Lower lobe of right lung (tissue), 2 donors: ENCODE measurements at places on chromosomes 4 and X. TPM values are rescaled to one million over a fixed set of nuclear protein-coding genes. Genes with fewer than 3 reads are reported as not detected.

SORBS2 gene
- 49.3 TPM for total RNA-seq

CFP gene
- total RNA-seq, result 24.8 TPM

CSN1S1 gene
- total RNA-seq, result not detected

PRDM5 gene
- 14.8 TPM for total RNA-seq

SSX4B gene
- total RNA-seq, result not detected

SORCS2 gene
- 5.8 TPM for total RNA-seq

PLXNB3 gene
- 4.6 TPM for total RNA-seq

ARMCX4 gene
- 14.3 TPM for total RNA-seq

GASK1B gene
- total RNA-seq, result 22.7 TPM

C4orf36 gene
- total RNA-seq, result 1.6 TPM

IL21 gene
- not detected for total RNA-seq

GRIA3 gene
- total RNA-seq, result 0.47 TPM

EREG gene
- total RNA-seq, result 1.1 TPM

GNRHR gene
- not detected for total RNA-seq

GUCY1B1 gene
- total RNA-seq, result 18.1 TPM

MAGEA8 gene
- total RNA-seq, result not detected

BEND2 gene
- total RNA-seq, result 0.24 TPM

AMTN gene
- total RNA-seq, result not detected

PTCHD1 gene
- 0.83 TPM for total RNA-seq

ACE2 gene
- 2.6 TPM for total RNA-seq

AWAT1 gene
- total RNA-seq, result not detected

GAGE12H gene
- total RNA-seq, result not detected

SMIM10L2A gene
- 1.7 TPM for total RNA-seq

EVC gene
- total RNA-seq, result 24.3 TPM
